ENCODE measurements at places on chromosomes 7 and 10.

DNA sequence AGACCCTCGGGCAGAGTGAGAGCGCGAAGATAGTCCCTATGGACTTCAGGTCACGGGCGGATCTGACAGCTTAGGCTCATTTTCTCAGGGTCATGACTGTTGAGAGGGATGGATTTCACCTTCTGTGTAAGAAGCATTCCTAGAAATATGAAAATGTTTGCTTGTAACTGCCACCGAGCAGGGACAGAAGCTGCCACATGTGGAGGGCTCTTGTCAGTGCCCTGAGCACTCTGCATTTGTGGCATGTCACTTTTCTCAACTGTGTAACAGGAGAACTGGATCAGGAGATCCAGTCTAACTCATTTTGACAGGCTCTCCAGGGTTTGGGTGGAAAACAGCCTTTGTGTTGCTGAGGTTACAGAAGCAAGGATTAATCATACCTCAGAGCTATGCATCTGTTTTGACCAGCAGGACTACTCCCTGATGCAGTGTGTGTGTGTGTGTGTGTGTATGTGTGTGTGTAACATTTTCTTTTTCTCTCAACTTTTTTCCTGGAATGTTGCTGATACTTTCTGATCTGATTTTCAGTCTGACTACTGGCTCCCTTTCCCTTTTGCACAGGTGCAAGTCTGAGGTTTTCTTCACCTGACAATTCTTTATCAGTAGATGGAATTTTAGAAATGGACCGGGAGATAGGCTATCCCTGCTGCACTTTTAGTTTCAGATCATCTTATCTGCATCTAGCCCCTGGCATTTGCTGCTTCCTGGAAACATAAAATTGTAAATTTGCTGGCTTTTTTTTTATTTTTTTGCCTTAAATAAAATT lies 183.3 kb downstream of the STK31 start:
- DNase-seq: peak; percentile 13

- DNase-seq: peak; percentile 62
Observed at GRCh38 chr10:5449823-5450222, 37.5 kb downstream of the NET1 start.

DNA sequence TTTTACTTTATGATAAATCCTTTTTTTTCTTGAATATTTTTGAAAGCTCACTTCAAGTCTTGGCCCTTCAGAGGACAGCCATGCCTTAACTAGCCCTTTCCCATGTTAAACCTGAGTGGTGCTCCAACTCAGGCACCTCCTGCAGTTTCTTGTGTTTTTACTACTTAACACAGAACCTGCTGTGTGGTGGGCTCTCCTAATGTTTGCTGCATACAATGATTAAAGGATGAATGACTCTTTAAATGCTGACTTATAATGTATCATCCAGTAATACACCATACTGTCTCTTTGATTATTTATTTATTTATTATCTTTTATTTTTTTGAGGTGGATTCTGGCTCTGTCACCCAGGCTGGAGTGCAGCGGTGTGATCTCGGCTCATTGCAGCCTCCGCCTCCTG lies 179.4 kb downstream of the SEMA3E start:
- no peak for DNase-seq

DNA sequence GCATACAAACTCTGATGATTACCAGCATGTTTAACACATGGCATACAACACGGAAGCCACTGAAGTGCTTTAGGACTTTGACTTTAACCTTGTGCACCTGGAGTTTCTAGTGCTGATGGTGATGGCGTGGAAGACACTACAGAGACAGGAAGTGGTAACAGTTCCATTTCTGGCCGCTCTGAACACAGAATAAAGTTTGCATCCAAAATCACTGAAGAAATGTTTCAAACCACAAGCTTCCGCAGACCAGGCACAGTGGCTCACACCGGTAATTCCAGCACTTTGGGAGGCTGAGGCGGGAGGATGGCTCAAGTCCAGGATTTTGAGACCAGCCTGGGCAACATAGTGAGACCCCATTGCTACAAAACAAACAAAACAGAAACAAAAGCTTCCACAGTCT lies 40.3 kb upstream of the TNPO3 start:
- no peak for DNase-seq

- DNase-seq: peak; percentile 82
Observed at GRCh38 chr10:77416311-77417135, 221.1 kb downstream of the KCNMA1 start.

GRCh38 chr7:156503196-156503595 lies 137.4 kb upstream of the RNF32 start:
- DNase-seq: no peak

DNA sequence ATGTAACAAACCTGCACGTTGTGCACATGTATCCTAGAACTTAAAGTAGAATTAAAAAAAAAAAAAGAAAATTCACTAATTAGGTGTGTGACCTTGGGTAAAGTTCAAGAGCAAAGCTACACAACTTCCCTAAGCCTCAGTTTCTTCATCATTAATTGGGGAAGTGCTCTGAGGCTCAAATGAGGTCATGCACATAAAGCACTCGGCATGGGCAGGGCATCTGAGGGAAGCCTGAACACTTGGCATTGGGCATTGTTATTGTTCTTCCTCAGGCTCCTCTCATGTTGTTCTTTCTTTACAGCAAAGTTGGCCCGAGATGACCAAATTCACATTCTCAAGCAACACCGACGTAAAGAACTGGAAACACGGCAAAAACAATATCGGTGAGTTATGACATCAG lies 21.5 kb downstream of the ALOX5 start:
- DNase-seq: no peak

- DNase-seq: no peak
Observed at GRCh38 chr7:96359876-96360275, 38.0 kb upstream of the SLC25A13 start.

DNA sequence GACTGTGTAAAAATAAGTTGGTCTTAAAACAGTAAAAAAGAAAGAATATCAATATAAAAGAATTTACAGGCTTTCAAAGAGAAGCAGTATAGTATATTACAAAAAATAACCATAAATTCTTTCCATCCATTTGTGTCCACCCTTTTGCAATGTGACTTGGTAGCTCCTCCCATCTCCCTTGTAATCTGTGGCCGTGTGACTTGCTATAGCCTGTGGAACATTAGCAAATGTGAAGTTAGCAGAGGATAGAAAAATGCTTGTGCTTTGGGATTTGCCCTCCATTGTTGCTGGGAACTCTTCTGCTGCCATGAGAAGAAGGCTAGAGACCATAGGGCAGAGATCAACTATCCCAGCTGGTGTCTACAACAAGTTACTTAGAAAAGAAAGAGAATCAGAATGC lies 30.2 kb downstream of the KLHL7 start:
- no peak for DNase-seq

- DNase-seq: no peak
Observed at GRCh38 chr7:131281266-131282048, 46.2 kb upstream of the MKLN1 start.

DNA sequence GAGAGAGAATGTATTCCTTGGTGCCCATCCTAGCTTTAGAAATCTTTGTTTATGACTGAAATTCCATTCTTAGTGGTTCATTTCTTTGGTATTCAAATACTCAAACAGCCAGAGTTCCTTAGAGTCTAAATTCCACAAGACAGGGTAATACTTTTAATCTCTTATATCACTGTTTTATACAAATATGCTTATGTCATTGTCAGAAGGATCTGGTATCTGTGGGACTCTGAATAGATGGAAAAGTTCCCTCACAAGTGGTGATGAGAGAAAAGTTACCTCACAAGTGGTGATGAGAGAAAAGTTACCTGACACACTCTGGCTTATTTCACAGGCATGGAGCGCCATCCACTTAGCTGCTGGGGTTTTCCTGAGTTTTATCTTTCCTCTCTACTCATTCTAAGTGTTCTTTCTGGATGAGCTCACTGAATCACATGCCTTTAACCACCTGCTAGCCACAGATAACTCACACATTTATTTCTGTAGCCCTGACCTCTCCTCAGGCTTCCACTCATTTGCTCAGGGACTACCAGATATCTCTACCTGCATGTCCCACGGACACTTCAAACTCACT lies 784.0 kb downstream of the SUGCT start:
- DNase-seq: peak; percentile 55

DNA sequence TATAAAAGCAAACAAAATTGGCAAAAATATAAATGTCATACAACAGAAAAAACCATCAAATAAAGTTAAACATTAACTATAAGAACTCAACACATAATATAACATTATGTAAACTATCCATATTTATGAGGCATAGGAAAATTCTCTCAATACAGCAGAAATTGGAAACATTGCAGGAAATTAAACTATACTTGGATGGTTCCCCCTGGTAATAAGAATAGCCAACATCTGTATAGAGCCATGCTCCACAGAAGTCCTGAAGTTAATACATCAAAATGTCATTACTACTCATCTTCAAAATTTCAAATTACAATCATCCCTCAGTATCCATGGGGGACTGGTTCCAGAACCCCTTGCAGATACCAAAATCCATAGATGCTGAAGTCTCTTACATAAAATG lies 350.5 kb downstream of the PARD3 start:
- no peak for DNase-seq

DNA sequence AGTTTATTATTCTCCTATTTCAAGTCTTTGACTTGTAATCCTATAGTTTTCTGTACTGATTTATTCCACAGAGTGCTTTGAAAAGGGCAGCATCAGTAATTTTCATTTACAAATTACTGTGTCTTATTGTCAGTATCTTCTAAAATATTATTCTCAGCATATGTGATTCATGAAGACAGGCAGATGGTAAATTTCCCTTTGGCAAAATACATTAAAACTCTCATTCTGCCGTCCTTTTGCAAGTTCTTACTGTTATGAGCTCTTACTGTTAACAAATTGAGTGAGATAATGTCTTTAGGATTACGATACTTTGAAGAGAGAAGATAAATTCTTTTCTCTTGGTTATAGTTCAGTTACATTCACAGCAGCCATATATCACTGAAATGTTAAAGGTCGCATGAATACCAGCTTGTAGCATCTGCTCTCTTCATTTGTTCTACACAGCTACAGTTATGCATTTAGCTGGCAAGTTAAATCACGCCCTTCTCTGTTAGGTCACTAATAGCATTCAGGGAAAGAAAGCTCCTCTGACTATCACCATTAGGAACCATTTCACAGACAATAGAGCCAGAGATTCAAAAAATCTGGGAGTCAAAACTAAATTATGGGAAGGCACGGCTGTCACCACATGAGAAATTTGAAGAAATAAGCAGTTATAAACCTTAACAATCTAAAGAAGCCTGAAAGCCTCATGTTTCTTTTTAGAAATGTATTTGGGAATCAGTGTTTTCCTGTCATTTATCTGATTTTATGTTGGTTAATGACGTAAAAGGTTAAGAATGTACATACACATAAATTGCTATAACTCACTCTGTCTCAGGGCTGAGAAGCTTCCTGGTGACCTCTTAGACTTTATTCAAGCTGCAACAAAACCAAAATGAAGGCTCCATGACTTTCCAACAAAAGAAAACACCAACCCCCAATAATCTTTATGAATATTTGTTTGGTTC lies 109.6 kb upstream of the SP4 start:
- no peak for DNase-seq

DNA sequence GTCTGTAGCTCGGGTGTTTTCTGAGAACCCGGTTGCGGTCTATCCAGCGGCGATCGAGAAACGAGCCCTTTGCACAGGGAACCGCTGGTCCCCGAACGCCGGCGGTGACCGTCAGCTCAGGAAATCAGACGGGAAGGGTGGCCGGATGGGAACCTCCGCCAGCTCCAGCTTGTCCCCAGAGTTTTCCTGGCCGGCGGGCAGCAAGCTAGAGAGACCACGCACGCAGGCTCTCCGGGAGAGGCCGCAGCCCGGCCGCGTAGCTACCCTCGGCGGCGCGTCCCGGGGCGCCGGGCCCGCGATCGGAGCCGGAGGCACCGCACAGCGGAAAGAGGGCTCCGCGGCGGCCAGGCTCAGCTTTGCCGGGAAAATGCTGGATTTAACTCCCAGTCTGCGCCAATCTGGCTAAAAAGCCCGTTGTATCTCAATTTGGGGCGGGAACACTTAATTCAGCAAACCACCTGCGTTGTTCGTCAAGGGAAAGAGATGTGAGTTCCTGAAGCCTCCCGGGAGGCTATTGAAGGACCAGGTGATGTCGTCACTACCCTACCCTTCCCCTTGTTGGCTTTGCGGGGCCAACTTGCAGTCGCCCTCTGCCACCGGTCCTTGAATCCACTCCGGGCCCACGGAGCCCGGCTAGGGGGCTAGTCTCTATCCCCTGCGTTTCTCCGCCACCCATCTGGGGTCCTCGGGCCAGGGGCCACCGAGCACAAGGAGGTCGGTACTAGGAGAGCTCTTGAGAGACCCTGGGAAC lies 859 bp upstream of the CH25H start:
- DNase-seq: no peak

GRCh38 chr10:11824376-11824775 lies 1.2 kb downstream of the PROSER2 start:
- DNase-seq: no peak

DNA sequence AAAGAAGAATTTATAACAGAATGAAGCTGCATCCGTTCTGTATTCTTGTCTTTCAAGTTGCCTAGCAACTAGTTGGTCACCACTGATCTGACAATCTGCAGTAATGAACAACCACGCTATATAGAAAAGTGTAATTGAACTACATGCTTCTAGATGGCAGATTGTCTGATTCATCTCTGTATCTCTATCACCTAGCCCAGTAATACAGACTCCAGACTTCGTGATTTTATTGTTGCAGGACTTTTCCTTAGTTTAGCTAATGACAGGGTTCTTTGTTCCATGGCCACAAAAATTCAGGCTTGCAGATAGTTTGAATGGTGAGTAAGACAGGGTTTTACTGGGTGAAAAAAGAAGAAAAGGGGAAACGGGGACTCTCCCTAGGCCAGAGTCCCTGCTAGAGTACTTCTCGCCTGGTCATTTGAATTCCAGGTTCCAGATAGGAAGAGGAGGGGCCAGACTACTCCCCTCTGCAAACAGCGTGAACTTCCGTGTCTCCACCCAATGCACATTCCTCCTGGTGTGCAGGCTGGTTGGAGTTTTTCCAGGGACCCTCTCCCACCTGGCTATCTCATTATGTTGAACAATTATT lies 45.9 kb downstream of the COL1A2 start:
- no peak for DNase-seq

- DNase-seq: no peak
Observed at GRCh38 chr7:156015237-156016020, 203.2 kb upstream of the SHH start.

- no peak for DNase-seq
Observed at GRCh38 chr7:26441002-26441521, 149.4 kb downstream of the SNX10 start.

- no peak for DNase-seq
Observed at GRCh38 chr7:88322151-88322550, 15.5 kb upstream of the STEAP4 start.

- DNase-seq: no peak
Observed at GRCh38 chr7:82507976-82508677, 64.5 kb upstream of the CACNA2D1 start.
